ENCODE measurements at places on chromosomes 1 and 21.

GRCh38 chr1:89908672-89909436 lies 86.1 kb upstream of the ZNF326 start:
- peak; percentile 55 for DNase-seq

DNA sequence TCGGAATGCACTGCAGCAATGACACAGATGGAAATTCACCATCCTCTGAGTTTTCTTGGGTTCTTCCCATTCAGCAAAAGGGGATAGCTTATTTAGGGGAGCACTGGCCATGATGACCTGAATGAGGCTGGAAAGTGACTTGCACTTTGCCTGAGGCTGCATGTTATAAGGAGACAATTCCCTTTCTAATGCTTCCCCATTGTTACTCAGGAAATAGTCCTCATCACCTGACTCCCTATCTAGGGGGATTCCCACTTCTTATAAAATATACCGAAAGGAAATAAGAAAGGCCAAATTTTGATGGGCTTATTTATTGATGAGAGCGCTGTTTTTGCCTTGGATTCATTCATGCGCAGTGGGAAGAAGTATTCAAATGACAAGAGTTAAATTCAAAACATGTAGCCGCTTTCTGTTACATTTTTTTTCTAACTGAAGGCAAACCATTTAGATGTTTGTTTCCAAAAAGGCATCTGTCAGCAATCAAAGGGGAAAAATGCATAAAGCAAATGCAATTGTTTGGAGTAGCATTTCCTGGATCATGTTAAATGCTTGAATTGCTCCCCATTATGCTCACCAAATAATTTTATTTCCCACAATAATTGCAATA lies 220.3 kb upstream of the NFIA start:
- DNase-seq, result no peak

- peak; percentile 61 for DNase-seq
Measured at GRCh38 chr1:51189421-51190073, 46.5 kb upstream of the RNF11 start.

DNA sequence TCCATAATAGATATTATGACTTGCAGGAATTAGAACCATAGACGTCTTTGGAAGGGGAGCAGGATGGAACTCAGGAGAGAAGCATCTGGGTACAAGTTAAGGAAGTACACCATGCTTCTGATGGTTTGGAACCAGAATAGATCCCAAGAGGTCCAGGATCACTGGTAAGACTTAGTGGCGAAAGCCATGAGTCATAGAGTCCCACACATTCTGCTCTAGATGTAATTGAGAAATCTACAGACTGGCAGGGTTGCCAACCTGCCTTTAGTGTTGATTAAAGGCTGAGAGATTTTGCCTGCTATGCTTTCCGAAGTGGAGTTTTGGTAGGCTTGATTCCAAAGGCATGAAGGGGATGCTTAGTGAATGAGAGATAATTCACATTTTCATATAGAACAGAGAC lies 57.1 kb upstream of the C1orf87 start:
- peak; percentile 56 for DNase-seq

DNA sequence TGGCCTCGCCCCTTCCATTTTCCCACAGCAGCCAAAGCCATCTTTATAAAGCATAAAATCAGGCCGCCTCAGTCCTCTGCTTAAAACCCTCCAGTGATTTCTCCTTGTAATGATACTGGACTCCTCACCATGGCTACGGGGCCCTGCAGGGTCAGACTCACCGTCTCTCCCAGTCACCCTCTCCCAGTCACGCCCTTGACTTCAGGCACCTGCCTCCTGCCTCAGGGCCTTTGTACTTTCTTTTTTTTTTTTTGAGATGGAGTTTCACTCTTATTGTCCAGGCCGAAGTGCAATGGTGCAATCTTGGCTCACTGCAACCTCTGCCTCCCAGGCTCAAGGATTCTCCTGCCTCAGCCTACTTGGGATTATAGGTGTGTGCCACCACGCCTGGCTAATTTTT lies 47.8 kb downstream of the PIK3CD start:
- no peak for DNase-seq

- no peak for DNase-seq
Measured at GRCh38 chr21:42161401-42161955, 57.5 kb upstream of the ABCG1 start.

- no peak for DNase-seq
Measured at GRCh38 chr1:112536561-112536960, 27.8 kb downstream of the WNT2B start.

DNA sequence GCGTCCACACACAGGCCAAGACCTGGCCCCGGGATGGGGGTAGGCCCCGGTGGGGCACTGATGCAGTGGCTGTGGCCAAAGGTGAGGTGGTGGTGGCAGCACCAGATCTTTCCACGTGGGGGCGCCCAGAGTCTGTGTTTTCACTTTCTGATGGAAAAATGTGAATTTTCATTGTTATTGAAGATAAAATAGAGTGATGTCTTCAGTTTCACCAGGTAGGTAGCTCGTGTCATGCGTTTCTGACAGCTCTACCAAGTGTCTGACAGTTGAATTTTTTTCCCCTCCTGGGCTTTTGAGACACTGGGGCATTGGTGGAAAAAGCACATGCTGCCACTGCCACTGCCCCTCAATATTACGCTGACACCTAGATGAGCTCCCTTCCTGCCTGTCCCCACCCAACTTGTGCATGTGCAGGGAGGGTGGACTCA lies 40.0 kb upstream of the MAGOH start:
- peak; percentile 23 for DNase-seq

DNA sequence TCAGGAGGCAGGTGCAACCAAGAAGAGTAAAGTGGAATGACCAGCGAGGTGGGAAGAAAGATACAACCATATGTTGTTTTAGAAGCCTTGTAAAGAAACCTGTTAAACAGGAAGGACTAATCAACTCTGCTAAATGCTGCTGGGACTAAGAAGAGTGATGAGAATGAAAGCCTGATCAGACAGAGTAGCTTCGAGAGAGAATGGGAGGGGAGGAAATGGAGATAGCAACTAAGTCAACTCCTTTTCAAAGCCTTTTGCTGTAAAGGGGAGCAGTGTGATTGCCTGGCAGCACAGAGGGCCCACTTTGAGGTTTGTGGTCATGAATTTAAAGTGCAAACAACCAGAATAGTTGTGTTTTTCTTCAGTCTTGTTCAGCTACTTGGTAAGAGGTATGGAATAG lies 31.4 kb downstream of the SLC30A7 start:
- DNase-seq, result no peak

DNA sequence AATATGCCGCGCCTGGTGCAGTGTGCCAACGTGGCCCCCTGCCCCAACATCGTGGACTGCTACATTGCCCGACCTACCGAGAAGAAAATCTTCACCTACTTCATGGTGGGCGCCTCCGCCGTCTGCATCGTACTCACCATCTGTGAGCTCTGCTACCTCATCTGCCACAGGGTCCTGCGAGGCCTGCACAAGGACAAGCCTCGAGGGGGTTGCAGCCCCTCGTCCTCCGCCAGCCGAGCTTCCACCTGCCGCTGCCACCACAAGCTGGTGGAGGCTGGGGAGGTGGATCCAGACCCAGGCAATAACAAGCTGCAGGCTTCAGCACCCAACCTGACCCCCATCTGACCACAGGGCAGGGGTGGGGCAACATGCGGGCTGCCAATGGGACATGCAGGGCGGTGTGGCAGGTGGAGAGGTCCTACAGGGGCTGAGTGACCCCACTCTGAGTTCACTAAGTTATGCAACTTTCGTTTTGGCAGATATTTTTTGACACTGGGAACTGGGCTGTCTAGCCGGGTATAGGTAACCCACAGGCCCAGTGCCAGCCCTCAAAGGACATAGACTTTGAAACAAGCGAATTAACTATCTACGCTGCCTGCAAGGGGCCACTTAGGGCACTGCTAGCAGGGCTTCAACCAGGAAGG lies 4.3 kb downstream of the GJB3 start:
- no peak for DNase-seq

GRCh38 chr1:29052941-29053340 lies 70.8 kb downstream of the TMEM200B start:
- DNase-seq, result no peak

GRCh38 chr1:234611847-234612351 lies 1.9 kb upstream of the IRF2BP2 start:
- no peak for DNase-seq

GRCh38 chr21:26935977-26936376 lies 30.9 kb downstream of the ADAMTS5 start:
- DNase-seq, result no peak

- DNase-seq, result no peak
Measured at GRCh38 chr1:226838456-226838855, 32.0 kb upstream of the PSEN2 start.
